Right ventricle myocardium superior (tissue), 1 donor: ENCODE measurements at places on chromosomes 13 and 19. TPM values are rescaled to one million over a fixed set of nuclear protein-coding genes. Genes with fewer than 3 reads are reported as not detected.

DNA sequence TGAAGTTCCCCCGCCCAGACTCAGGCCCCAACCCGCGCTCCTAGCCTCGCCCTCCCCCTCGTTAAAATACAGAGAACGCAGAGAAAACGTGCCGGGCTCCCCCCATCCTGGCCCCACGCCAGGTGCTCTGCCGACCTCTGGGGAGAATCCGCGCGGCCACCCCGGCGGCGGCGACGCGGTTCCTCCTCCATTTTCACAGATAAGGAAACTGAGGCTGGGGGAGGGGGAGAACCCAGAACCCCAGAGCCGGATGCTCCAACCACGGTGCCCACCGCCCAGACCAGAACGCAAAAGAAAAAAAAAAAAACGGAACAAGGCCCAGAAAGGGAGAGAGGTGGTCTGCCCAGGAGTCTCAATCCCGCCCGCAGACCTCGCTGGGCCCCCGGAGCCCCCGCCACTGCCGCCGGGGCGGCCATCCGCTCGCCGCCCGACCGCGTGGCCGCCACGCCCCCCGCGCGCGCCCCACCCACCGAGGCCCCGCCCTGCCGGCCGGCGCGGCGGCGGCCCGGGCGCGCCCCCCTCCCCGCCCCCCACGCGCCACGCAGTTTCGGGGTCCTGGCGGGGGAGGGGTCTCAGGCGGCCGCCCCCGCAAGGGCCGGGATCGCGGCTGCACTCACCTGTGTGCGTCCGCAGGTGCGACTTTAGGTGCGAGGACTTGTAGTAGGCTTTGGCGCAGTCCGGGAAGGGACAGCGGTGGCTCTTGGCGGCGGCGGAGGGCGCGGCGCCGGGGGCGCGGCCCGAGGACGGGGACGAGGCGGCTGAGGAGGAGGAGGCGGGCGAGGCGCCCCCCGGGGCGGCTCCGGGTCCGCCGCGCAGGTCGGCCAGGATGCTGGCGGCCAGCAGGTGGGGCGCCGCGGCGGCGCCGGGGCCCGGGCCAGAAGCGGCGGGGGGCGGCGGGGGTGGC is 703 bp downstream of the KLF16 start:
- DNase-seq = no peak

DNA sequence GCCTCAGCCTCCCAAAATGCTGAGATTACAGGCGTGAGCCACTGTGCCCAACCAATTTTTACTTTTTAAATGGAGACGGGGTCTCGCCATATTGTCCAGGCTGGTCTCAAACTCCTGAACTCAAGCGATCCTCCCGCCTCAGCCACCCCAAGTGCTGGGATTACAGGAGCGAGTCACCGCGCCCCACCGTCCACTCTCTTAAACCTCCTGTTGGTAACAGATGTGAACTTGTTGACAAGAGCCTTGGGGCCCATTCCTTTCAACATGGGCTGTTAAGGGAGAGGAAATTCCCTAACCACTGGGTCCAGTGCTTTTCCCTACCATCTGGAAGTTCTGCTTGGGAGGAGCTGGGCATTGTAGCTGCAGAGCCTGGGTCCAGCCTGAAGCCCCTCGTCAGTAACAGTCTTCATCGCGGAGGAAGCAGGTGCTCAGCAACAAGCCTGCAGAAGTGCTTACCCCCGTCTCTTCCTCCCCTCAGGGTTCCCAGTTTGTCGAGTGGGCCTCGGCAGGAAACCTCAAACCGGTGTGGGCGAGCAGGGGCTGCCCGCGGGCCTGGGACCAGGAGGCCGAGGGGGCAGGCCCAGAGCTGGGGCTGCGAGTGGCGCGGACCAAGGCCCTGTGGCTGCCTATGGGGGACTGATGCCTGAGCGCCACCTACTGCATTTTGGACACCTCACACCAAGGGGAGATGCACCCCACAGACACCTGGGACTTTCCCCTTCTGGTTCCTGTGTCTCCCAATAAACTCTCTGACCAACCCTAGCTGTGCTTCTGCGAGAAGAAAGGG is 4.0 kb upstream of the FLT3LG start:
- no peak for DNase-seq

GRCh38 chr13:99686157-99686572 is 184.9 kb downstream of the TM9SF2 start:
- DNase-seq = peak; percentile 60

DNA sequence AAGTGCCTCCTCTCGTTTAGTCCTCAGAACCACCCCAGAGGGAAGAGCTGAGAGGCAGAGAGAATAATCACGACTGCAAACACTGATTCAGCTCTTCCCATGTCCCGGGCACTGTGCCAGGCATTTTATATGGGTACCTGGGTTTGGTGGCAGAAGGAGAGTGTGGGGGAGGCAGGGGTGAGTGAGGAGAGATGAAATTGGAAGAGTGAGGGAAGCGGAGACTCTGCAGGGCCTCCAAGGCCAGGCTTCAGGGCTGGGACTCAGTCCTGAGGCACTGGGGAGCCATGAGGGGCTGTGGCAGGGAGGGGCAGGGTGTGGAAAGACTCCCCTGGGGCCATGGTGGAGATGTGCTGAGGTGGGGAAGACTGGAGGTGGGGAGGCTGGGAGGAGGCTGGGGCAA is 8.7 kb downstream of the SYNGR4 start:
- DNase-seq = no peak

DNA sequence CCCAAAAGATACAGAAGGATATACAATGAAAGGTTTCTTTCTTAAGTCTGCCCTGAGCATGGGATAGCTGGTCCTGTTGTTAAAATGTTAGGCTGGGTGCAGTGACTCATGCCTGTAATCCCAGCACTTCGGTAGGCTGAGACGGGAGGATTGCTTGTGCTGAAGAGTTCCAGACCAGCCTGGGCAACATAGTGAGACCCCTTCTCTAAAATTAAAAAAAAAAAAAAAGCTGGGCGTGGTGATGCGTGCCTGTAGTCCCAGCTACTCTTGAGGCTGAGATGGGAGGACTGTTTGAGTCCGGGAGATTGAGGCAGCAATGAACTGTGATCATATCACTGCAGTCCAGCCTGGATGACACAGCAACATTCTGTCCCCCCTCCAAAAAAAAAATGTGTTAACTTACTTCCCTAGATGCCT is 52.5 kb upstream of the SHKBP1 start:
- no peak for DNase-seq

- DNase-seq = no peak
These were observed 156.4 kb upstream of the FREM2 start for GRCh38 chr13:38530492-38530891.

Gene PALM3
- total RNA-seq = not detected

Gene GIPR
- 3.8 TPM for total RNA-seq

- DNase-seq = no peak
These were observed 6.9 kb upstream of the SWSAP1 start for GRCh38 chr19:11367528-11367927.

DNA sequence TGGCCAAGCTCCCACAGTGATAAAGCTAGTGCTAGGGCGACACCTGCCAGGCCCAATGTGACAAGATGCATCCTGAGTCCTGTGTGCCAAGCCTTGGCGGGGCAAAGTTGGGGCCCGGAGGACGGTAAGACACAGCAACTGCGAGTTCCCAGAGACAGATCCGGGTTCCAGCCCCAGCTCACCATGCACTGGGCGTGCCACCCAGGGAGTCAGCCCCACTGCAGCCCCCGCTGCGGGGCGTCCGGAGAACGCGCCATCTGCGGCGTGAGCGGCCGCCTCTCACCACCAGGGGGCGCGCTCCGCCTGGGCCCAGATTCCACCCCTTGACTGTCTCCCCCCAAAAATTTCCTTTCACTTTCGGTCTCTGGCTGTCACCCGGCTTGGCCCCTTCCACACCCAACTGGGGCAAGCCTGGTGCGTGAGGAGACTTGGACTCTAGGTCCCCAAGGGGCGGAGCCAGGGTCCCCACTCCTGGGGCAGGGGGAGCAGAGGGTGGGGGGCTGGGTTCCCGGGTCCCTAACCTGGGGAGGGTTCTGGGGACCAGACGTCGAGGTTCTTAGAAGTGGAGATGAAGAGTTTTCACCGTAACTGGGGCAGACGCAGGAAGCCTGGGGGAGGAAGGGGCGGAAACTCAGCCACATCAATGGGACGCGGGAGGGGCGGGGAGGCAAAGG is at the start of gene FLT3LG:
TSS of gene FLT3LG (plus strand) at position 348 of the 674 bp plus-strand sequence. CDS start 425 bp downstream, outside the sequence.
- peak; percentile 87 for DNase-seq

DNA sequence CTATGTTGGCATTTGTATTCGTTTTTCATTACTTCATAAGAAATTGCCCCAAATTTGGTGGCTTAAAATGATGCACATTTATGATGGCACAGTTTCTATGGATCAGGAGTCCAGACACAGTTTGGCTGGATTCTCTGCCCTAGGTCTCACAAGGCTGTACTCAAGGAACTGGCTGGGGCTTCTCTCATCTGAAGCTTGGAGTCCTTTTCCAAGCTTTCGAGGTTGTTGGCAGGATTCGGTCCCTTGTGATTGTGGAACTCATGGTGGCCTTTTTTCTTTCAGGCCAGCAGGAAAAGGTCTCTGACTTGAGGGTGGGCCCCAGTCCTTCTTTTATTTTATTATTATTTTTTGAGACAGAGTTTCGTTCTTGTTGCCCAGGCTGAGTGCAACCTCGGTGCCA is 23.8 kb downstream of the LRCH1 start:
- no peak for DNase-seq

- DNase-seq = no peak
These were observed 13.2 kb downstream of the LNX2 start for GRCh38 chr13:27607125-27607524.

GRCh38 chr13:110576070-110576394 is 14.5 kb upstream of the RAB20 start:
- no peak for DNase-seq

DNA sequence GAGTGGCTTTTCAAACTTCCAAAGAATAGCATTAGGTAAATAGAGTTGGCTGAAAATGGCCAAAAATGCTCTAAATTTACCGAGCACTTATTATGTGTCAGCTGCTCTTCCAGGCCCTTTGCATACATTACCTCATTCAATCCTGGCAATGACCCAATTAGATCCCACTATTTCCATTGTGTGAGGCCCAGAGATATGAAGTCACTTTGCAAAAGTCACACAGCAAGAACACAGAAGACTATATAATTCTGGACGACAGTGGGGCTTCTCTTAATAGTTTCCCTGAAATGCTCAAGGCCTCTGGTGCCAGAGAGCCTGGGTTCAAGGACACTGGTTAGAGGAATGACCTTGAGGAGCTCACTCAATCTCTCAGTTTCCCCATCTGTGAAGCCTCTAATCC is 146.8 kb downstream of the IER2 start:
- DNase-seq = no peak

DNA sequence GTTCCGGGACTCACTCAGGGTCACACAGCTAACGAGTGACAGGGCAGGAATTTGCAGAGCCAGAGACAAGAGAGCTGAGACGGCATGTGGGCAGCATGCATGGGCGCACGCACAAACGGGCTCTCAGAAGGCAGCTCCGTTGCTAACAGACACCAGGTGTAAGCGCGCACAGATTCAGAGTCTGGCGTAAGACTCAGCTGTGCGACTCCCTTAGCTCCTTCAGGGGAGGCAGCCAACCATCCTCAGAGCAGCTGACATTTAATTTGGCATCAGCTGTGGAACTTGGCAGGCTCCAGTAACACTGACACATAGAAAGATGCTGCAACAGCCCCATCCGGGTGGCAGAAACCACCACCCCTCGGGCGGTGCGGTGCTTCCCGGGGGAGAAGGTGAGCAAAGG is 7.5 kb upstream of the TM6SF2 start:
- no peak for DNase-seq

DNA sequence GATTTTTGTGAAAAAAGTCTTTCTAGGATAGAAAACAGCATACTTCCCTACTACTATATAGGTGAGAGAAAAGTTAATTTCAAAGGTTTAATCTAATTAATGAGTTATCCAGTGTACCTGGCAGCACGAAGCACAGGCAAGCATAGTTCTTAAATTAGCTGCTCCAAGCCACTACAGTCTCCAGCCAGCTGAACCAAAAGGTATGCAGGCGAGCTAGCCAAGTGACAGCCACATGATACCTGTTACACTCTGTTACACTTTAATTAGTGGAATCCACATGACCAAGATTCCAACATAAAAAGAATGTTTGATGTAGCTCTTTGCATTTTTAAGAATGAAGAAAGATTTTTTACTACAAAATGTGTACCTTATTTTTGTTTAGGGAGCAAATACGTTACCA is 15.5 kb downstream of the SLC25A30 start:
- no peak for DNase-seq

Gene MEIOSIN
- total RNA-seq = not detected

GRCh38 chr19:41144403-41144802 is 30.2 kb downstream of the CYP2F1 start:
- peak; percentile 84 for DNase-seq

Gene FUT2
- not detected for total RNA-seq

DNA sequence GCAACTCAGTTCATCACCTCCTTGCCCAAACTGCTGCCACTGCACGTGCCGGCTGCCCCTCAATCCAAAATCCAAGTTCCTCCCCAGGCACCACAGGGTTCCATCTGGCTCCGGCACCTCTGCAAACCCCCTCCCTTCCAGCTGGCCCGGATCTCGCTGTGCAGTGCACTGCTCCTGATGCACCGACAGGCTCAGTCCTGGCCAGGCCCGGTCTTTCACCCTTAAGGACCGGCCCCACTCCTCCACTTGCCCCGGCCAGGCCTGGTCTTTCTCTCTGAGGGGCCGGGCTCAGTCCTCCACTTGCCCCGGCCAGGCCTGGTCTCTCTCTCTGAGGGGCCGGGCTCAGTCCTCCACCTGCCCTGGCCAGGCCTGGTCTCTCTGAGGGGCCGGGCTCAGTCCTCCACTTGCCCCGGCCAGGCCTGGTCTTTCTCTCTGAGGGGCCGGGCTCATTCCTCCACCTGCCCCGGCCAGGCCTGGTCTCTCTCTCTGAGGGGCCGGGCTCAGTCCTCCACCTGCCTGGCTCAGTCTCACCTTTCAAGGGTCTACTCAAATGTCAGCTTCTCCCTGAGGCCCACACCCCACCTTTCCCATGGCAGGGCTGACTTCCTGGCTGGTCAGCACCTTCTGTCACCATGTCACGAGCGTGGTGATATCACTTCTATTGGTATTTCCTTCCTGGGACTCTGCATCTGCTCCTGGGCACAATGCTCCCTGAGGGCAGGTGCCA is 6.9 kb downstream of the ZNF787 start:
- DNase-seq = no peak

GRCh38 chr19:18119717-18120105 is 22.1 kb downstream of the MAST3 start:
- no peak for DNase-seq

Gene SIGLEC12
- total RNA-seq = not detected

Gene ZNF418
- 13.5 TPM for total RNA-seq

DNA sequence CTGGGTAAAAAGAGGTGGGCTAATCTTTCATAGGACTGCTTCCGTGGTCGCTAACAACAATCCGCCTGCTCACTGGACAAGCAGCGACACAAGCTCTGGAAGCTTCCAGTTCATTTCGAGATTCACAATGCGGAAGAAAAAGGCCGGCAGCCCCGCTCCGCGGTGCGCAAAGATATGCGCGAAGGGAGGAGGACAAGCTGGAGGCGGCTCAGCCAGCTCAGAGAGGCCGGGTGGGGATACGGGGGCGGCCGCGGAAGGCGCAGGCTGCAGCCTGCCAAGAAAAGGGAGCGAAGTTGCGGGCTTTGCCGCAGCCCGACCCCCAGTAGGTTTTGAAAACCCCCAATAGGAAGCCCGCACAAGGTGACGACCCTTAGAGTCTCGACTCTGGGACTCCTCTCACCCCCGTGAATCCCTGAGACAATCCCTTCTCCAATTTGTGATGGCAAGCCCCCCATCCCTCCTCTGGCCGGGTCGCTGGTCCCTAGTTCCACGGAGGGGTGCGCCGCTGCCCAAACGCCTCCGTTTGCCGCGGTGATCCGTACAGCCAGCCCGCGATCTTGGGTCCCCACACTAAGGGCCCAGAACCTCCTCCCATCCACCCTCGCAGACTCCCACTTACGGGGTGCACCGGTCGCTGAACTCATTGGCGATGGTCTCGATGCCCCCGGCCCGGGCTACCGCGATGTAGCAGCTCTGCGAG is 697 bp downstream of the HSPH1 start:
- peak; percentile 74 for DNase-seq
